ENCODE measurements at places on chromosomes 5 and 9. TPM values are rescaled to one million over a fixed set of nuclear protein-coding genes. Genes with fewer than 3 reads are reported as not detected.

DNA sequence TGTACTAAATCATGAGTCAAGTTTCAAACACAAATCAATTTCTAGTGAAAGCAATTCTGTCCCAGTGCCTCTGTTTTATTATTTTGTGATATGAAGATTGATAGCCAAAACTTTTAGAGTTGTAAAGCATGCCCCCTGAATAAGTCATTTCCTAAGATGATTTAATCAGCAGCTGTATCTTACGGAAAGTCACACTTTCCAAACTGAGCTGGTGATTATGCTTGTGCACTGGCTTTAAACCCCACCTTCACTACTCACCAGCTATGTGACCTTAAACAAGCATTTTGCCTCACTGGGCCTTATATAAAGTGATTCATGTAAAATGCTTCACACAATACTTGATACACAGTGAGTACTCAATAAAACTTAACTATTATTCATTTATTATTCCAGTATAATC, 78.1 kb downstream of the EDIL3 start:
- H3K36me3 ChIP-seq: no peaks in the 10 kb centered on the region
- DNase-seq: no peak
- H3K4me3 ChIP-seq: no peak overlapping the region
- no peaks in the 10 kb centered on the region for H3K27me3 ChIP-seq

DNA sequence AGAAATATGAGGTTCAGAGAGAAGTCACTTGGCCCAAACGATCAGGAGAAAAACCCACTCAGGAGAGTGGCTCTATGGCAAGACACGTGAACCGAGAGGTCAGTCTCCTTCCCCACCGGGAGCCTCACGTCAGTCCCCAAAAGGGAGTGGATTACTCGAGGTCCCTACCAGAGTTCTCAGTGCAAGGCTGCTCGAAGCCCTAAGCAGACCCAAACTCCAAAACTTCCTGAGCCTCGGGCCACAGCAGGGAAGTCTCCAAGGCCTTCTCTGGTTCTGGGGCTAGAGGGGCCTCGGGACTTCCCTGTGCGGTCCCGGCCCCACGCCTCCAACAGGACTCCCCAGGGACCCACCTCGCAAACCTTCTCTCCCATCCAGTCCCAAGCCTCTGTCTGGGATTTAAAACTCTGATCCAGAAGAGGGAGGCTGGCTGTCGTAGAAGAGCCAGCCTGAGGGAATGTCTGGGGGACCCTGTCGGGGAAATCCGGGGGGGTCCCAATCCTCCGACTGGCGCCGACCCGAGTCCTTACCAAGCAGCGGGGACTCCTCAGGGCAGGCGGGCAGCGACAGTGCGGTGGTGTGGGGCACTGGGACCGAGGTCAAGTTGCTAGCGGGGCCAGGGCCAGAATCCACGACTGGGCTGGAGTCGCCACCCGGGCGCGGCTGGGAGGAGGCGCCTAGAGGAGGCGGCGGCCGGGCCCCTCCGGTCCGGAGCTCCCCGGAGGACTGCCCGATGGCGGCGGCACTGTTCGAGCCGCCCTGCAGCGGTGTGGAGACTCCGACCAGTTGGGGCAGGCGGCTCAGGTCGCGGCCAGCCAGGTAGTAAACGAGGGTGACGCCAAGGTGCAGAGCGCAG, 679 bp downstream of the B4GALT1 start:
- H3K27me3 ChIP-seq: no peaks in the 10 kb centered on the region
- peaks cover 26% of the 10 kb centered on the region for H3K4me1 ChIP-seq
- peak; percentile 71 for DNase-seq
- H3K4me3 ChIP-seq: peak overlapping the region; percentile 76

DNA sequence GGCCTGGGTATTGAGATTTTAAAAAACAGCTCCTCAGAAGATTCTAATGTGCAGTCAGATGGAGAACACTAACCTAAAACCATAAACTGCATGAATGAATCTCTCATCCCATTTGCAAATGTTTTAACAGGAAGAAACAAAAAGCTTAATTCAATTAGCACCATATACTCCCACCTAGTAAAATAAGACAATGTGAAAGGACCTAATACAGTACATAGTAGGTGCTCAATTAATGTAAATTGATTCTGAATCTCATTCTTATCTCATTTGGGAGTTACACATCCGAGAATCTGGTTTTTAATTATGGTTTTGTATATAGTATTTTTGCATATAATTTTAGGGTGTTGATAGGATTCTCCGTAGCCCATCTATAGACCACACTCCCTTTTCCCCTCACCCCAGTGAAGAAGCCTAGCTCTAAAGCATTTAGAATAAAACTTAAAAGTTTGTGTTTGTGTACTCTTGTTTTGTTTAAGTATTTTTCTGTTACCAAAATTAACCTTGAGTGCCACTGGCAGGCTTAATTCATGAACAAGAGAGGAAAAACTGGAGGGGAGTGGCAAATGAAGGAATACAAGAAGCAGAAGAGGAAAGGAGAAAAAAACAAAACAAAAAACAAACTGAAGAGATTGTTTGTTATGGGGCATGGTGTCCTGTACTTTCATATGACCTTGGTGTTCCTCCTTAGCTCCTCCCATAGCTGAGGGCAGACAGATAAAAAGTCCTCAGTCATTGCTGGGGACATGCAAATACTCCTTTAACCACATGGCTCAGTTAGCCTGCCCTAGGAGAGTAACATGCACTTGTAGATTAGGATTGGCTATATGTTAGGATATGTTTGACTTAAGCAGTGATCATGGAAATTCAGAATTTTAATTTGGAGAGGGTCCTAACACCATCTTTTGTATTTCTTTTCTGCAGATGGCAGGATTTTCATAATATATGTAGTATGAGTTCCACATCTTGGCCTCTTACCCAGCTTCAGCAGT, 1.2 kb downstream of the RNF14 start:
- peak overlapping the region; percentile 86 for H3K4me3 ChIP-seq
- H3K4me1 ChIP-seq: peaks cover 2% of the 10 kb centered on the region
- no peaks in the 10 kb centered on the region for H3K27me3 ChIP-seq

DNA sequence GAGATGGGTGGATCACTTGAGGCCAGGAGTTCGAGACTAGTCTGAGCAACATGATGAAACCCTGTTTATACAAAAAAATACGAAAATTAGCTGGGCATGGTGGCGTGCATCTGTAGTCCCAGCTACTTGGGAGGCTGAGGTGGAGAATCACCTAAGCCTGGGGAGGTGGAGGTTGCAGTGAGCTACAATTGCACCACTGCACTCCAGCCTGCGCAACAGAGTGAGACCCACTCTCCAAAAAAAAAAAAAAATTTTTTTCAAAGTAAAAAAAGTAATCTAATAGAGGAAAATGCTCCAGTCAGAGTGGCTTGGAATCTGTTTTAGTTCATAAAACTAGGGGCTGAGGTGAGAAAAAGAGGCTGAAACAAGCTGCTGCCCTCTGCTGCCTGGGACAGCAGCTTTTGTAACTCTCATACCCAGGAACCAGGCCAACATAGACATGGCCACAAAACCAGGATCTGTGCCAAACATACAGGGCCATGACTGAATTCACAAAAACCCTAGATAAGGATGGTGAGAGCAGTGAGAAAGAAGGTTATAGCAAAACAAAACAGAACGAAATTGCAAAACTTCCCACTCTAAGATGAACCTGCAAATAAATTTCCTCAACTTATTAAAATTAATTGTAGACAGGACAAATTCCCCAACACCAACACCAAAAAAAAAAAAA, 13.1 kb upstream of the DCAF12 start:
- no peak overlapping the region for H3K27ac ChIP-seq
- H3K27me3 ChIP-seq: no peaks in the 10 kb centered on the region
- H3K4me3 ChIP-seq: no peak overlapping the region
- peak; percentile 63 for DNase-seq
- H3K36me3 ChIP-seq: no peaks in the 10 kb centered on the region

GRCh38 chr5:177494346-177495195, 2.8 kb downstream of the PDLIM7 start:
- peak; percentile 77 for DNase-seq
- H3K4me3 ChIP-seq: peak overlapping the region; percentile 63
- H3K27me3 ChIP-seq: no peaks in the 10 kb centered on the region
- peak overlapping the region; percentile 62 for H3K27ac ChIP-seq

DNA sequence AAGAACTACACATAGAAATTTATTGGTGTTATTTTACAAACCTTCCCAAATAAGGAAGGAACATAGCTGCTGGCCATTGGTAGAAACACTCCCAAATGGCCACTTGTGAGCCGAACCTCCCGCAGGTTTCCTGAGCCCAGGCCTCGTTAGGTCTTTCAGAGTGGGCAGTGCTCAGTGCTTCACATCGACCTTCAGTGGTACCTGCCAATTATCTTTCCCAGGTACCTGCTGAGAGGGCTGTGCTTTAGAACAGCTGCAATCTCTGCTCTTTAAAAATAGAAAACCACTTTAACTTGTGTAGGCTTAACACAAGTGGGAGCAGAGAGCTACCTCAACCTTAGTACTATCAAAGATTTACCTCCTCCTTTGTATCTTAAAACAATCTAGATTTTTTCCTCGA, 334.1 kb downstream of the RFX3 start:
- no peaks in the 10 kb centered on the region for H3K4me1 ChIP-seq
- H3K27ac ChIP-seq: no peak overlapping the region
- DNase-seq: no peak
- no peak overlapping the region for H3K4me3 ChIP-seq

GRCh38 chr9:76443887-76444286, 15.1 kb upstream of the GCNT1 start:
- no peaks in the 10 kb centered on the region for H3K36me3 ChIP-seq
- no peak overlapping the region for H3K4me3 ChIP-seq
- no peak overlapping the region for H3K27ac ChIP-seq
- H3K27me3 ChIP-seq: no peaks in the 10 kb centered on the region
- H3K4me1 ChIP-seq: no peaks in the 10 kb centered on the region
- DNase-seq: no peak

Gene CATSPER3
- polyA plus RNA-seq: 0.57 TPM

Gene PCDHGA6
- polyA plus RNA-seq: 3.6 TPM

Gene SLC36A2
- polyA plus RNA-seq: not detected

Gene UBLCP1
- 15.0 TPM for polyA plus RNA-seq

Gene F2R
- polyA plus RNA-seq: 28.5 TPM

Measured in ovary (tissue), 10 donors.